ENCODE measurements at places on chromosomes 5 and 9. TPM values are rescaled to one million over a fixed set of nuclear protein-coding genes. Genes with fewer than 3 reads are reported as not detected.

- no peak for DNase-seq
Measured at GRCh38 chr5:159231167-159231566, 21.8 kb upstream of the RNF145 start.

The GLRA1 gene
- total RNA-seq = not detected

DNA sequence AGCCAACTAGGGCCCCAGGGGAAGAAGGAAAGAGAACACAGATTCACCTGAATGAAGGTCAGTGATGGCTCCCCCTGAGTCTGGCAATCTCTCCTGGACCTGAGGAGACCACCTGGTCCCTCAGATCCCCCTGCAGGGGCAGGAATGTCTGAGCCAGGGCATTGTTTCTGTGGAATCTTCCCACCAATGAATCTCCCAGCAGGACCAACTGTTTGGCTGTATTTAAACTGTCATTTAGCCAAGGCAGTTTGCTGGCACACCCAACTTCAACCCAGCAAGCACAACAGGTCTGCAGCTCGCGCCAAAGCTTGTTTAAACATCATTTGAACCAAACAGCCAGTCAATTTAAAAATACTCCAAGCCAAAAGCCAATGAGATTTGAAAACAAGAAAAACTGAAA is 92.6 kb downstream of the SH3TC2 start:
- peak; percentile 28 for DNase-seq

- peak; percentile 63 for DNase-seq
Measured at GRCh38 chr9:124257844-124258606, at the start of gene NEK6. Gene NEK6, plus strand, starts transcription at chr9:124257949. Its CDS starts 44,016 bp downstream, at chr9:124301965.

- no peak for DNase-seq
Measured at GRCh38 chr9:87137718-87138117, 190.4 kb upstream of the GAS1 start.

DNA sequence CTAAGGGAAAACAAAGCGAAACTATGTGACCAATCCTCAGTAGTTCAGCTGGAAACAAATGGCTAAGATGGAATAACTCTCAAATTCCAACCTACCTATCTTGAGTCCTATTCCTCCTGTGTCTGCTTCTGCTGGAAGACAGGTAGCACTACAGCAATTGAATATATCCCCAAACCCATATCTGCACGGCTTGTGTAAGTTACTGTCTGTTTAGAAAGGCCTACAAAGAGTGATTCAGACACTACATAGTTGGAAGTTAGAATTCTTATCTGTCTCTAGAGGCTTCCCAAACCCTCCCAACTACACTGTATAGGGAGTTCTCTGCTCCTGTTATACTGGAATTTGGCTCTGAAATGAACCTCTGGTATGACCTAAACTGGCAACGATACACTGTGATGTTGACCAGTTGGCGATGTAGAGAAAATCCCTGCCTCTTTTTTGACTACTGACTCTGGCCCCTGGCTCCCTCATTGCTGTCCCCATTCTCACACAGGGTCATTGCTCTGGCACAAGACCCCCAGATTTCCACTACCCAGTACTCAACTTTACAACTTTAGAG is 22.6 kb upstream of the NADK2 start:
- DNase-seq = no peak

DNA sequence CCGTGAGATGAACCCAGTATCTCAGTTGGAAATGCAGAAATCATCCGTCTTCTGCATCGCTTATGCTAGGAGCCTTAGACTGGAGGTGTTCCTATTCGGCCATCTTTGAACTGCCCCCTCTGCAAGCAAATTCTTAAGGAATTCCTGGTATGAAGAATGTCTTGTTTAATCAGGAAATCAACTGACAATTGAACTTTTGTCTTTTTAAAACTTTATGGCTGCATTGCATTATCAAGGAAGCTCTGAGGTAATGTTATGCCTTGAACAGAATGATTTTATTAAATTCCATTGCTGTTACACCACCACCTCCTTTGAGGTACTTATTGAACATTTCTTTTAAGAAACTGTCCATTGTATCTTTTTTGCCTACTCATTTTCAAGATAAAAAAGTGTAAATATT is 1915.7 kb upstream of the CDH9 start:
- no peak for DNase-seq

- DNase-seq = no peak
Measured at GRCh38 chr5:61591859-61592258, 259.8 kb downstream of the ZSWIM6 start.

The FLT4 gene
- total RNA-seq = 13.9 TPM

The EFCAB9 gene
- not detected for total RNA-seq

The TEX48 gene
- total RNA-seq = not detected

DNA sequence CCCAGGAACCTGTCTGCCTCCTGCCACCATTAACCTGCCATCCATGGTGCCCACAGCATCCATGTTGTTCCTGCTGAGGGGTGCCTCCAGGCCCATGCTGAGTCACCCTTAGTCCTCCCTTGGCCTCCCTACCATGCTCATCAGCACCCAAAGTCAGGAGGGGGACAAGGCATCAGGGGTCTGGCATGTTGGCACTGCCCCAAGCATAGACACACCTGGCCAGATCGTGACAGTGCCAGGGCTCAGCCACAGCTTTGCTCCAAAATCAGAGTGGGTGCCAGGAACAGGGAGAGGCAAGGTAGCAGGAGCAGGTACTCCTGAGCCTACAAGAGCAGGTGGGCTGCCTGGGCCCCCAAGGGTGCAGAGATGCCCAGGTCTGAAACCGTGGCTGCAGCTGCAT is 566.6 kb downstream of the TLE1 start:
- DNase-seq = no peak
